ENCODE measurements at places on chromosomes 4 and X. TPM values are rescaled to one million over a fixed set of nuclear protein-coding genes. Genes with fewer than 3 reads are reported as not detected.
A peak's percentile ranks its signal among the peaks of the same experiment; 100 is the strongest.

The ELF2 gene
- total RNA-seq, result 25.2 TPM

The KLF3 gene
- total RNA-seq, result 56.6 TPM

The PFKFB1 gene
- 0.31 TPM for total RNA-seq

The NWD2 gene
- total RNA-seq, result 1.4 TPM

The DKK2 gene
- not detected for total RNA-seq

The TEX13C gene
- not detected for total RNA-seq

The GYG2 gene
- 9.0 TPM for total RNA-seq

The SAGE1 gene
- total RNA-seq, result not detected

DNA sequence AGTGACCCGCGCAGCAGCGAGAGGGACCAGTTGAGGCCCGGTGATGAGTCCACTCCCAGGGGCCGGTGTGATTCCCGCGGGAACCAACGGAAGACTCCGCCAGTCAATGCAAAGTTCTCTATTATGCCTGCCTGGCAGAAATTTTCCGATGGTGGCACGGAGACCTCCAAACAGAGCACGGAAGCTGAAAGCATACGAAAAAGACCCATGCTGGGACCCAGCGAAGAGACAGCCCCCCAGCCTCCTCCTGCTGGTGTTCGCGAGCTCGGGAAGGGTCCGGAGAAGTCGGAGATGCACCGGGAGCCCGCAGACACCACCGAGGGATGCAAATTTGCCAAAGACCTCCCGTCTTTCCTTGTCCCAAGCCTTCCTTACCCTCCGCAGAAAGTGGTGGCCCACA lies 71.7 kb downstream of the AASDH start:
- H3K27me3 ChIP-seq, result no peaks in the 10 kb centered on the region
- no peak overlapping the region for H3K27ac ChIP-seq
- H3K4me3 ChIP-seq, result no peak overlapping the region
- H3K4me1 ChIP-seq, result no peaks in the 10 kb centered on the region
- peaks cover 3% of the 10 kb centered on the region for H3K36me3 ChIP-seq

DNA sequence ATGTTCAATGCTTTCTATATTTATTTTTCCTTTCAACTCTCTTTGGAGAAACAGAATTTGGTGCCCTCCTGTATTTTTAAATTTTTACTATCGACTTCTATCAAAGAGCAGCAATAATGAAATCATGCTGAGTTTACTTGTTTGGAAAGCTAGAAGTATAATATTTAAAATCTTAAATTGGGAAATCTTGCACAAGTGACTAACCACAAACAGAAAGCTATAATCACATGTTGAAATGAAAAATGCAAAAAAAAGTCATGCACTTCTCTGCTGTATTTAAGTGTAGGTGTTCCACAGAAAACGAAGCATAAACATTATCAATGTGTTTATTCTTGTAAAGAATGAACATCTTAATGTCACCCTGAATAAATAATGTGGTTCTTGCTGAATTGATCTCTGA lies 306.1 kb downstream of the PCDH18 start:
- no peaks in the 10 kb centered on the region for H3K4me1 ChIP-seq
- no peaks in the 10 kb centered on the region for H3K27me3 ChIP-seq
- no peaks in the 10 kb centered on the region for H3K36me3 ChIP-seq

DNA sequence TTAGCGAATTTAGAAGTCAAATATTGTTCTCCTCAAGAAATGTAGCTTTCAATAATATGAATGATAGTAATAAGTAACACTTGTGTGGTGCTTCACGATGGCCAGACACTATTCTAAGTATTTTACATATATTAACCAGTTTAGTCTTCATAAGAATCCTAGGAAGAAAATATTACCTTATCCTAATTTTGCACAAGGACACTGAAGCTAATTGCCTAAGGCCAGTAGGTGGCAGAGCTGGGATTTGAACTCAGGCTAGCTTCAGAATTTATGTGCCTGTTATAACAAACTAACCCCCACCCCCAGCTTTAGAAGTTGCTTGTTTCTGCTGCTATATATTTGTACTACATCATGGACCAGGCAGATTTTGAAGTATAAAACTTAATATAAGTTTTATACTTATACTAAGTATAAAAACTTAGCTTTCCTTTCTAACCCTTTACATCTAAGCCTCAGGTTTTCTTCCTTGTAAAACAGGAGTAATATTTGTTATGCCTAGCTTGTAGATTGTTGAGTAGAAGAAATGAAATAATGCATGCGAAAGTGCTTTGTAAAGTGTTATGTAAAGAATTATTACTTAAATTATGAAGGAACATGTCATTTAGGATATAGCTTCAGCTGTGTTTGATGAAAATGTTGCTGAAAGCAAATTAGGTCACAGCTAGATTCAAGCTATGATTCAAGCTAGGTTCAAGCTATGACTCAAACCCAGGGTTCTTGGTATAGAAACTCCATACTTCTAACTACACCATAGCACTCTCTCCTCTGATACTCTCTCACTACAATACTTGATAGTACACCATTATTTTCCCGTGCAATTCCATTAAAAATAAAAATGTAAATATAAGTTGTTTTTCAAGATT lies 4.2 kb upstream of the CDS1 start:
- no peak overlapping the region for H3K27ac ChIP-seq
- no peaks in the 10 kb centered on the region for H3K27me3 ChIP-seq
- peaks cover 19% of the 10 kb centered on the region for H3K36me3 ChIP-seq
- peak; percentile 39 for DNase-seq

- H3K36me3 ChIP-seq, result no peaks in the 10 kb centered on the region
- no peak overlapping the region for H3K27ac ChIP-seq
- no peaks in the 10 kb centered on the region for H3K4me1 ChIP-seq
- DNase-seq, result no peak
Observed at GRCh38 chrX:111262086-111262485, 8.2 kb downstream of the CAPN6 start.

- H3K27me3 ChIP-seq, result no peaks in the 10 kb centered on the region
- H3K36me3 ChIP-seq, result peaks cover 11% of the 10 kb centered on the region
- H3K27ac ChIP-seq, result peak overlapping the region; percentile 73
- DNase-seq, result peak; percentile 72
- H3K4me1 ChIP-seq, result peaks cover 40% of the 10 kb centered on the region
- peak overlapping the region; percentile 9 for H3K4me3 ChIP-seq
Observed at GRCh38 chrX:8845060-8845459, 43.9 kb upstream of the FAM9A start.

GRCh38 chrX:123108513-123109427 lies 75.3 kb upstream of the GRIA3 start:
- DNase-seq, result no peak
- no peaks in the 10 kb centered on the region for H3K4me1 ChIP-seq
- H3K27me3 ChIP-seq, result no peaks in the 10 kb centered on the region

- no peaks in the 10 kb centered on the region for H3K4me1 ChIP-seq
- no peaks in the 10 kb centered on the region for H3K27me3 ChIP-seq
- no peaks in the 10 kb centered on the region for H3K36me3 ChIP-seq
- H3K27ac ChIP-seq, result no peak overlapping the region
Observed at GRCh38 chr4:22719218-22719617, 26.5 kb downstream of the GBA3 start.

DNA sequence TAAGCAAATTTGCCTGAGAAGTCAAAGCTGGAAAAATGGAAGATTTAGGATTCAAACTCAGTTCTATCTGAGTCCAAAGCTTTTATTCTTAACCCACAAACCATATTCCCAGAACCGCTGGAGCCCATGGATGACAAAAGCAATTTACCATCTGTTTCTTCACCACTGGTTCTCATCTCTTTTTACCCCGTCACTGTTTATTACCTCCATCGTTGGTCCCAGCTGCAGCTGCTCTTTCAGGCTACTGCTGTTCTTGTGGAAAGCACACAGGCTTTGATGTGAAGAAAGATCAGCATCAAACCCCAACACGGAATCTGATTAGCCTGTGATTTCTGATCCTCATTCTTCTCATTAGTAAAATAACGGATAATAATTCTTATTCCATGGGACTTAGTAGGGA lies 9.5 kb downstream of the FBXO8 start:
- no peaks in the 10 kb centered on the region for H3K27me3 ChIP-seq
- no peak overlapping the region for H3K4me3 ChIP-seq
- no peaks in the 10 kb centered on the region for H3K36me3 ChIP-seq
- no peaks in the 10 kb centered on the region for H3K4me1 ChIP-seq
- DNase-seq, result no peak
- no peak overlapping the region for H3K27ac ChIP-seq
